ENCODE measurements at places on chromosomes 3 and 15.

DNA sequence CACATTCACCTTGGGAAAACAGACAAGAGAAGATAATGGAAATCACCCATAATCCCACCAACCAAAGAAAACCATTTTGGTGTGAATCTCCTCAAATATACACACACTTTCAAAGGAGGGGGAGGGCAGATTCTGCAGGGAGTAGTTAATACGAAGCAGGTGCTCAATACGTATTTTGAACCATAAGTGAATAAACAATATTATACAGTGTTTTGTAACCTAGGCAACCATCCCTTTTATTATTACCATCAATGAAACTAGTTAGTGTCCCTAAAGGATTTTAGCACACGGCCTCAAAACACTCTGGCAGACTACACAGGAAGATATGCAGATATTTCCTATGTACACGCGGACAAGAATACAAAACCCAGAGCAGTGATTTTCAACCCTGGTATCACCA is 6.1 kb downstream of the OSBPL10 start:
- no peak for DNase-seq

DNA sequence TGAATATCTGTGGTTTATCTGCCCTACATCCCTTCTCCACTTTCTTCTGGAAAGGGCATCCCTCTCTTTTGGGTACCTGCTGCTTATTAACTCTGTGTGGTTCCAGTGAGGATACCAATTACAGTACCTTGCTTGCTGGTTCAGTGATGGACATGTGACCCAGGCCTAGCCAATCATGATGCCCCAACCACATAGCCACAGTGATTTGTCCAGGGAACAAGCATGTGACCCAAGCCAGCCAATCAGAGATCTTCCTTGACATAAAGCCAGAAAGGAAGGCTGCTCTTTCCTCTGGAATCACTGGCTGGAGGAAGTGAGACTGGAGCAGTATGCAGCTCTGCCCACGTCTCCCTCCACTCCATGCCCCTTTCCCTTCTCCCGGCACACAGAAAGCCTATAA is 10.9 kb upstream of the TMEM158 start:
- no peak for DNase-seq

- DNase-seq: no peak
Observed at GRCh38 chr15:39720621-39721611, 61.7 kb downstream of the FSIP1 start.

- DNase-seq: no peak
Observed at GRCh38 chr3:153658136-153658535, 463.1 kb upstream of the ARHGEF26 start.

DNA sequence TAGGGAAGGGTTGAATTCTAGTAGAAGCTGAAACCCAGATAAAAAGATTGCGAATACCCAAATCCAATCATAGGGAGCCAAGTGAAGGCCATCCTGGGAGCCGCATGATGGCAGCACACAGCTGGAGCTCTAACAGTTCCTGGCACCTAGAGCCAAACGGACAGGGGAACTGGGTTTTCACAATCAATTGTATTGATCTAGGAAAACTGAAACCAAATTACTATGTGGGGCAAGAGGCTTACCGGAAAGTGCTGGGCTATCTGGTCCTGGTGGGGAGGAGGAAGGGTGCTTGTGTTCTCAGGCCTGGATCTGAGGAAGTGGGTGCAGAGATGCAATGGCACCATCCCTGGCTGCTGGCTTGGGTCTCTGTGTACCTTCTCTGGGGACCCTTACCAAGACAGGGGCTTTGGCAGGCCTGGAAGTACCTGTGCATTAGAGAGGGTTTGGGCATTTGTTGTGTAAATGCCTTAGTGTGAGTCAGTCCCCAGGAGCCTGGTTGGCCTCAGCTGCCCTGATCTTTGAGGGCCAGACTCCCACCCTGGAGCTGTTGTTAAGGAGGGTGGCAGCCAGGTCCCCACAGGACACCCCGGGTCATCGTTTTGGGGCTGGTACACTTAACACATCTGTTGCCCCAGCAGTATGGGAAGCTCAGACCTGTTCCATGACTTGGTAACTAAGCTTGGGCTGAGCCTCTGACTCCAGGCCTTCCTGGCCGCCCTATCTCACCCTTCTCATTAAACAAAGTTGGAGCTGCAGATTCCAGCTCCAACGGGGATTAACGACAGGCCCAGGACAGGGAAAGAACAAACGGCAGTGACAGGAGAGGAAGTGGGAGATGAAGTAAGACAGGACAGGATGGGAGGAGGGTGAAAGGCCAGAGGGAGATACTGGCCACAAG is 8.9 kb upstream of the FURIN start:
- no peak for DNase-seq

DNA sequence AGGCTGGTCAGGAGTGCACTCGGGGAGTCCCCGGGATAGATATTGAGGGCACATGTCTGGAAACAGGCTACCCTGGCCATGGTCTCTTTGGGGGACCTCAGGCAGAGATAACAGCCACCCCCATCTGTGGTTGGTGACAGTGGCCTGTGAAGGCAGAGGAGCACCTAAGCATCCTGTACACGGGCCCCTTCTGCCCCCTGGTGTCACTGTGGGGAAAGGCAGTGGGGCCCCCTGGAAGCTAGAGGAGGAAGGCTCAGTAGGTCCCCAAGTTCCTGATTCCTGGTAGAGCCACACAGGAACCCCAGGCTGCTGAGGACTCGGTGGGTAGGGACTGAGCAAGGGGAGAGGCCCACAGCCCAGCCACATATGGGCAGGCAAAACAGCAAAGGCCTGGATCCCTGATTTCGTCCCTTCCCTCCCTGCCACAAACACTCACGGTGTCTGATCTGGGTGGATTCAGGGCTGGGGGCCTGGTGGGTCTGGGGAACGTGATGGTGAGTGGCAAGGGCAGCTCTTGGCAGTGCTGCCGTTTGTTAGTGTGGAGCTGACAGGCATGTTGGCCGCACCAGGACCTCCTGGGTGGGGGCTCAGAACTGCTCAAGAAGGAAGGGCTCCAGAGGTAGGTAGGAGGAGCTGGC is 14.1 kb upstream of the CXCR6 start:
- no peak for DNase-seq

GRCh38 chr15:81268881-81269601 is 54.9 kb downstream of the STARD5 start:
- no peak for DNase-seq

DNA sequence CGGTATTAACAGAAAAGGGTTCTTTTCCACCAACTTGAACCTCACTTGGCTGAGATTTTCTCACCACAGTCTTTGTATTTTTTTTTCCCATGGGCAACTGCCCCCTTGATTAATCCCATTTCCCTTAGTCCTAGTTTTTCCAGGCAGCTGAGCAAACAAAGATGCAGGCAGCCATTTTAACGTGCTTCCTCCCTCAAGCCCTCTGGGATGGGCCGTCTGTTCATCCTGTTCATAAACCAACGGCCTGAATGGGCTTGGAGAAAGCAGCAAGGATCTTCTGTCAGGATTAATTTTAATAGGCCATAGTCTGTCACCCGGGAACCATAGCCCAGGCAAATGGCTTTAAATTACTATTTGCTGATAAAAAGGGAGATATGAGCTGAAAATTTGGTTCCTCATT is 10.4 kb upstream of the POLR2M start:
- DNase-seq: no peak

- no peak for DNase-seq
Observed at GRCh38 chr15:68763063-68763462, 57.6 kb downstream of the ANP32A start.

DNA sequence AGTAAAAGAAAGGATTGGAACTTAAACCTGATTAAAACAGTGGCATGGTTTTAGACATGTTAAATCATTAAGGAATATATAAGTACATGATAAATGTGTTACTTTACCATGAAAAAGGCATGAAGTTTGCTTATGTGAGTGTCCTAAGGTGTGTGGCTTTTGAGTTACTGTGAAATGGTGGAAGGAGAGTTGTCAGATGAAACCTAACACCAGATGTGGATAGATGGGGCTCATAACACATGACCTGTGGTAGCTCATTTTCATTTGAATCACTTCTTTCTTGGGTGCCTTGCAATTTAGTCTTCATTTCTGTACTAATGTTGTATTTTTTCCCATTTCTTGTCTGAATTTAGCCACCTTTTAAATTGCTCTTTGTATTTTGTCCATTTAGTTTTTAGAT is 13.0 kb downstream of the MEF2A start:
- DNase-seq: no peak

GRCh38 chr3:65785065-65785645 is 253.6 kb downstream of the MAGI1 start:
- no peak for DNase-seq

DNA sequence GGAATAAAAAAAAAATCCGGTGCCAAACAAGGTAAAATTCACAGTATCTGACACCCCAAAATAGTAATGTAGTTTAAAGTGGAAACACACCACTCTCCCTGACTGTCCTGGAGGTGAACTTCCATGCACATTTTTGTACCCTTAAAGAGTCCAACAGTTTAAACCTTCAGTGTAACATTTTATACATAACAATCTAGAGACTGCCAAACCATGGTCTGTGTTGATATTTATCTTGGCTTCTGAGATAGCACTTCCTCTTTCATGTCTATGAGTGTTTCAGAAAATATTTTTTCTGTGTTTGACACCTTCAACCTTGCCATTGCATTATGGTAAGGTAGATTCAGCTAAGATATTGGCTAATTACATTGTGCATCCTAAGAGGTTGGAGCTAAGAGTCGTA is 13.9 kb downstream of the TMEM45A start:
- DNase-seq: no peak

DNA sequence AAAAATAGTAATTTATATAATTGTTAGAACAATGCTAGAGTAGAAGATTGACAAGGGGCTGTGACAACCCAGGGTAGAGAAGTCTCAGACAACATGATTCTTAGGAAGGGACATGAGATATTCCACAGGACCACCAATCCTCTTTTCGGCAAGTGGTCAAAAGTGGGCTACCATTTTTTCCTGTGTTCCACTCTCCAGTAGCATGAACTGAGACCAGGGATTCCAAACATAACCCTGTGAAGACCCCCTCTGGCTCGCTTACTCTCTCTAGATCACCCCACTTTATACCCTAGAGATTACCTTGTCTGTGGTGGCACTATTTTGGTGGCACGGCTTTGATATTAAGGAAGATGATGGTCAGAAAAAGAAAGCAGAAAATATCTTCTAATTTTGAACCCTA is 960 bp downstream of the GCSAM start:
- DNase-seq: no peak

GRCh38 chr3:101638261-101638745 is 38.6 kb downstream of the ZBTB11 start:
- no peak for DNase-seq

- DNase-seq: no peak
Observed at GRCh38 chr3:107953722-107954121, 137.1 kb downstream of the CD47 start.

DNA sequence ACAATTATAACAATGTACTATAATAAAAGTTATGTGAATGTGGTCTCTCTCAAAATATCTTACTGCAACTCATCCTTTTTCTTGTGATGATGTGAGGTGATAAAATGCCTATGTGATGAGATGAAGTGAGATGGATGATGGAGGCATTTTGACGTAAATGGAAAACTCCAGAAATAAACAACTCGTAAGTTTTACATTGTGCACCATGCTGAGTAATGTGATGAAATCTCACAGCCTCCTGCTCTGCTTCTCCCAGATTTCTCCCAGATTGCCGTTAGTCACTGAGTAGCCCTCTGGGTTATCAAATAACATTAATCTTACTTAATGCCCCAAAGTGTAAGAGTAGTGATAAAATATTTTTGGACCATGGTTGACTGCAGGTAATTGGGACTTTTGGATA is 64.8 kb upstream of the SLCO2A1 start:
- no peak for DNase-seq

GRCh38 chr15:93493172-93493571 is 404.2 kb upstream of the RGMA start:
- no peak for DNase-seq

DNA sequence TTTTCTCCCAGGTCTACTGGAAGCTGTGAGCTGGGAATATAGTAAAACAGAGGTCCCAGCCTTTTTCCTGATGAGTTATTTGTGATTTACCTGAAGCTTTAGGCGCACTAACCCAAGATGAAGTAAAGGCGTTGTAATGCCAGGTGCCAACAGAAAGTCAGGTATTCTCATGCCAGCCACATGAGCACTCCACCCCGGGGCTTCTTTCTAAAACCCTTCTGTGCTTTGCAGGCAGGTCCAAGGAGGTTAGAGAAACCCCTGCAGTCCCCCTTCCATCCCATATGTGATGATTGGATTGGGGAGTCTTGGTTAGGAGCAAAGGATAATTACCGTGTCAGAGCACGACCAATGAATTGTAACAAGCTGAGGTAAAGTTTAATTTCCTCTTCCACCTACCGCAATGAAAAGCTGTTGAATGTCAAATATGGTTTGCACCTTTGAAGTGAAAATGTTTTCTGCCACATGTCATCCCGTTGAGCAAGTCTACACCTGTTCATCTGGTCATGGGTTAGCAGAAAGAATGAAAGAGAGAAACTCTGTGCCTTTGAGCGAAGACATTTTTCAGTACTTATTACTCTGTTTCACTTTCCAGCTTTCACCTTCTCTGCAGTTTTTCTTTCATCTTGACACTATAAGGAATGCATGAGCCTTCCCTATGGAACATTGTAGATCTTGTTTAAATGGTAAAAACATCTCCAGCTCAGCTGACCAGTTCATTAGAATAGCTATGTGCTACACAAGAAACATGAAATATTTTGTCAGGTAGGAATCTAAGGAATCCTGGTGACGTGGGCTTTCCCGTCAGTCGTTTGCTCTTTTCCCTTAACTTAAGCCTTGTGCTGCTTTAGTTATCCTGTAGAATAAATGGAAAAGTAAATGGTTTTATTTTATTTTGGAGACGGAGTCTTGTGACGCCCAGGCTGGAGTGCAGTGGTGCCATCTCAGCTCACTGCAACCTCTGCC is 204.6 kb upstream of the IL12A start:
- no peak for DNase-seq

DNA sequence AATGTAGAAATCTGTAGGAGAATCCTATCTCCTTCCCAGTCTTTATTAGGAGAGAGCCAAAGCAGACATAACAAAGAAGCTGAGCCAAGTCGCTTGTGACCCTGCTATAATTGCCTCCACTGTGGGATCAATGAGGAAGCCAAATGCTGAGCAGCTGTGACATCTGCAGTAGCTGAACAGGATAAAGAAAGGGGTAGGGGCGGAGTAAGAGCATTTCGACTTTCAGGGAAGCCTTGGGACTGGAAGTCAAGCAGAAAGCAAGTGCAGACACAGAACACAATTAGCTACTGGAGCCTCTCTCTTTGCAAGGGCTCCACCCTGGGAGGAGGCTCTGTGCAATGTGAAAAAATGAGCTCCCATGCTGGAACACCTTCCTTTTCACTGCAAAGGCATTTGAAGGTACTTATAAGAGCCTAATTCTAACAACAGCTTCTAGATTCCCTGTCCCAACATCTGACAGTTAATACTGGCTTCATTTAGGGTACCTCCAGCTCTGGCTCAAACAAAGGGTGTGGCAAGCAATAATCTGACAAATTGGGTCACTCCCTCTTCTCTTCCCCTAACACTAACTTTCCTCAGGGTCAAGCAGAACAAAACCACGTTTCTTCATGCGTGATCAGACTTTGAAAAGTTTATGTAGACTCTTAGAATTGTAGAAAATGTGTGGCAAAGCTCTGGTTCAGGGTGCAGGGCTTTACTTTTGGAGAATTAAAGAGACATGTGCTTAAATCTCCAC is 166.4 kb downstream of the CADPS start:
- no peak for DNase-seq

GRCh38 chr3:160169139-160169976 is 55.9 kb upstream of the C3orf80 start:
- no peak for DNase-seq

GRCh38 chr15:80789796-80790195 is 10.6 kb downstream of the CEMIP start:
- no peak for DNase-seq

GRCh38 chr3:103904991-103905390 is 1461.7 kb upstream of the ALCAM start:
- no peak for DNase-seq

- no peak for DNase-seq
Observed at GRCh38 chr3:142626971-142627370, 30.8 kb downstream of the PLS1 start.
